CD4-positive, alpha-beta T cell treated with Interleukin-12 subunit alpha and Interleukin-12 subunit beta, for 1 hour (primary cell): ENCODE measurements at places on chromosomes 1 and 21.

GRCh38 chr1:171635661-171636060, 13.6 kb downstream of the MYOCOS start:
- DNase-seq = no peak

DNA sequence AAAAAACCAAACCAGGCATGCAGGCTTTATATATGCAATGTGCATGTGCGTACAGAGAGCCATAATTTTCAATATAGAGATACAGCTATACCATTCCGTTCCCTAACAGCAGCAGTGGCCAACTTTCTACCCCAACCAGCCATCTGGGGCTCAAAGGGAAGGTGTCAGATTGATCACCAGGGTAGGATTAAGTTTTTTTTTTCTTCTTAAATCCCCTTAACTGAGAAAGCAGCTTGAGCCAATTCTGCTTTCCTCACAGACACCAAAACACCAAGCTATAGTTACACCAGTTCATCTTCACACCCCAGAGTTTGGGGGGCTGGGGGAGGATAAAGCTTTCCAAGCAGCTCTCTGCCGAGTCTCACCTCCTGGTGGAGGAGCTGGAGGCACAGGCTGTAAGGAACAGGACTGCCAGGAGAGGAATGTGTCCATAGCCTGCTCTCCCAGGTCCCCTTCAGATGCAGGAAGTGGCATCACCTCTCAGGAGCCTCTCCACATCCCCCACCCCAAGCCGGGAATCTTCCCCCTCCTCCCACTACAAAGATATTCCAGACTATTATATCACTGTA, 87.9 kb downstream of the SSBP3 start:
- DNase-seq = no peak

GRCh38 chr1:106995970-106996369, 60.5 kb upstream of the PRMT6 start:
- no peak for DNase-seq

DNA sequence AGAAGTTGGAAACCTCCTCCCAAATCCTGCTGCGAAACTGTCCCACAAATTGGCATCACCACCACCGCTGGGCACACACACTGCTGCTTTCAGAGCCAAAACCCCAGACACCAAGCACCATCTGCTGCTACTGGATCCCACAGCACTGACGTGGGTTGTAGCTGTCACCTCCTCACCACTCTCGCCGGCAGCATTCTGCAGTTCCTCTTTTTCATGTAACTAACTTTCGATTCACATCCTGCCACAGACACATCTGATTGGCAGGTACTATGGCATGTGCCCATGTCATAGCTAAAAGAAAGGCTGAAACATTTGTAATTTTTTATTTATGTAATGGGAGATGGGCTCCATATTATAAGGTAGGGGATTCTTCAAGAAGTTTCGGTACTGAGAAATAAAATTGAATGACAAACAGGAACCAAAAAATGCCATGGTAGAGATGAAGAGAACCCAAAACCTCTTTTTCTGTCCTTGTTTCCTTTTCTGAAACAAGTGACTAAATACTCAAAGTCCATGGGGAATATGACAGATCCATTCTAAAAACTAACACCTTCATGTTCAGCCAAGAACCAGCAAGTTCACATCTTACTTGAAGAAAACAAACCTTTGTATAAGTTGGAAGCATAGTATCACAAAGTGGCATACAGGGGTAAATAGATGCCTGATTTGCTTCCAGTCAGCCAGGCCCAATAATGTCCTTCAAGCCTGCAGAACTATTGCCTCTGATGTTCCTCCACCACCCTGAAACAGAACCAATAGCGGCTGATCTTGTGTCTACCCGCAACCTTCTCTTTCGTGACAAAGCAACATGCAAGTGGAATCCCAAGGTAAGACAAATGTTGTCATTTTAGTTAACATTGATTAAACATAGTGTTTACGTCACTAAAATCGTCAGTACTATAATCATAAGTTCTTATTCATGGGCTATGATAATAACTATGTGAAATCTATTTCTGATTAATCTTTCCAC, 26.6 kb upstream of the RGS13 start:
- DNase-seq = peak; percentile 75

- peak; percentile 78 for DNase-seq
Measured at GRCh38 chr1:229258031-229258756, 12.7 kb upstream of the RAB4A start.

DNA sequence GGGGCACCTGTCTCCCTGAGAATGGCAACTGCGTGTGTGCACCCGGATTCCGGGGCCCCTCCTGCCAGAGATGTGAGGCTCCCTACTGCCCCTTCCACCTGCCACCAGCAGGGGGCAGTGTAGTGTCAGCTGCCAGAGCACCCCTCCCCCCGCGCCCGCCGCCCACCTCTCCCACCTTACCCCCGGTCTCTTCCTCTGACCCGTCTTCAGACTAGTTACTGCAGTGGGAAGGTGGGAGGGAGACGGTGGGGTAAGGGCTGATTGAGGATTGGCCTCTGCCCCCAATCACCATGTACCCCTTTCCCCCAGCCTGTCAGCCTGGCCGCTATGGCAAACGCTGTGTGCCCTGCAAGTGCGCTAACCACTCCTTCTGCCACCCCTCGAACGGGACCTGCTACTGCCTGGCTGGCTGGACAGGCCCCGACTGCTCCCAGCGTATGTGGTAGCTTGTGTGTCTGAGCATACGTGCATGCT, 10.1 kb upstream of the LRRC71 start:
- peak; percentile 62 for DNase-seq

DNA sequence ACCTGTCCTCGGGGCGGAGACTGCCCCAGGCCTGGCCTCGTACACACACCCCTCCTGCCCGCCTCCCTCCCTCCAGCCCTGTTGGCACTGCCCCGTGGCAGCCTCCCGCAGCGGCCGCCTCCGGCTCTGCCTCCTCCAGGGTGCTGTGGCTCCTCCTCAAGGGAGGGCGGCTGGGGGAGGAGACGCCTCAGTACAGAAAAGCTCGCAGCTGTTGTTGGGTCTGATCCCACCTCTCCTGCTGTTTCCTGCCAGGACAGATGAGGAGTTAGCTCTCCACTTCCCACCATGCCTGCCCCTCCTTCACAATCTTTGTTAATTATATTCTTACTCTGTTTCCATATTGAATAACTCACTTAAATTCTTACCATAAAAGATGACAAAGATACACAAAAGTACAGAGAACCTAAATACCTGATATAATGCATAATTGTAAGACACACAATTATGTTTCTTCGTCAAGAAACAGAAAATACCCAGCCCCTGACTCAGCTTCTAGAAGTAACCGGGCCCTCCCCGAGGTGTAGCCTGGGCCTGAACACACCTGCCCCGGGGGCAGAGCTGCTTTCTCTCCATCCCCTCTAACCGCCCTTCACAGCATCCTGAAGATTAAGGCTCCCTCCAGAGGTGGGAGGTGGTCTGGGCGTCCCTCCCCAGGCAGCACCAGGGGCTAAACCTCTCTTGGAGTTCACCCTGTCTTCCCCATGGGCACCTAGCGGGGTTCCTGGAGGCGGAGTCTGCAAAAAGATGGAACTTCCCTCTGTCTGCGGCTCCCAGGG, 30.6 kb upstream of the COL6A1 start:
- no peak for DNase-seq

GRCh38 chr1:1156140-1157032, 17.3 kb upstream of the TTLL10 start:
- no peak for DNase-seq

DNA sequence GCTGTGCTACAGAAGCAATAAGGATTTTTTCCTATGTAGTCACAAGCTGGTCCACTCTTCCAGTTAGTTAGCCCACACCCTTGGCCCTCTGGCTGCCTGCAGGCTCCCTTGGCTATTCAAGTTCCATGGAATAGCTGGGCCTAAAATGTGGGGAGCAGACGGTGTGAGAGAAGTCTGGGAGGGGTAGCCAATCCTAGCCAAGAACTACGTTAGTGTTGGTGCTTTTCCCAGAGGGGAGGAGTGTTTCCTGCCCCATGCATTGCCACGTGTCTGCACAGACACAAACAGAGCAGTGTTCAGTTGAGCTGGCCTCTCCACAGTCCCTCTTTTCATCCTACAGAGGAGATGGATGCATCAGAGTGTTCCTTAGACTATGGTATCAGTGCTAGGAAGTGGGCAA, 59.0 kb upstream of the IPO9 start:
- no peak for DNase-seq

DNA sequence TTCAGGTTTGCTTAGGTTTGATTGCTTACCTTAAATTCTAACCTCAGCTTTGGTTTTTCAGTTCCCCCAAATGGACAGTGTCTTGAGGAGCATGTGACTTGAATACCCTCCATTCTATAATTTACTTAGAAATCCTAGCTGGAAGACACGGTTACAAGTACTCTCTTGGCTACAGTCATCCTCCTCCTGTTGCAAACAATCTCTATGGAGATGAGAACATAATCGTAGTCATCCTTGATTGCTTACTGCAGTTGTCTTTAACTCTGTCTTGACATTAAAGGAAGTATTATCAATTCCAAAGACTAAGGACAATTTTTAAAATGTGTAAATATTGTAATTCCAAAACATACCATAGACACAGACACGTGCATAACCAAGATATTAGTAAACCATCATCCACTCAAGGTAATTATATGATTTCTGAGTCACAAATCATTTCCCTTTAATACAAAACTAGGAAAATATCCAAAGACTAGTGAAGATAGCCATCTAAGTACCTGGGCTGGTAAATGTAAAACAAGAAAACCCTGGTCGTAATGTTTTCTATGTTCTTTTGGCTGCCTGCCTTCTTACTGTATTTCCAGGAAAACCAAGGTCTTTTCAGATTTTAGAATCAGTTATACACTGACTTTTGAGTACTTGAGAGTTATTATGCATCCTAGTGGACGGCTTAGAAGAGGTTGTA, 149.9 kb downstream of the CHRM3 start:
- no peak for DNase-seq

DNA sequence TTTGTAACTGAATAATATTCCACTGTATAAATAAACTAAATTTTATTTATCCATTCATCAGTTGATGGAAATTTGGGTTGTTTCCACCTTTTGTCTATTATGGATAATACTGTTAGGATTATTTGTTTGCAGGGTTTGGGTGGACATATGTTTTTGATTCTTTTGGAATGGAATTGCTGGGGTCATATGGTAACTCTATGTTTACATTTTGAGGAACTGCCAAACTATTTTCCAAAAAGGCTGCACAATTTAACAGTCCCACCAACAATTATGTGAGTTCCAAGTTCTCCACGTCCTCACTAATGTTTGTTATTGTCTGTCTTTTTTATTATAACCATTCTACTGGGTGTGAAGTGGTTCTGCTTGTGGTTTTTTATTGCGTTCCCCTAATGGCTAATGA, 4.3 kb upstream of the SERBP1 start:
- no peak for DNase-seq

DNA sequence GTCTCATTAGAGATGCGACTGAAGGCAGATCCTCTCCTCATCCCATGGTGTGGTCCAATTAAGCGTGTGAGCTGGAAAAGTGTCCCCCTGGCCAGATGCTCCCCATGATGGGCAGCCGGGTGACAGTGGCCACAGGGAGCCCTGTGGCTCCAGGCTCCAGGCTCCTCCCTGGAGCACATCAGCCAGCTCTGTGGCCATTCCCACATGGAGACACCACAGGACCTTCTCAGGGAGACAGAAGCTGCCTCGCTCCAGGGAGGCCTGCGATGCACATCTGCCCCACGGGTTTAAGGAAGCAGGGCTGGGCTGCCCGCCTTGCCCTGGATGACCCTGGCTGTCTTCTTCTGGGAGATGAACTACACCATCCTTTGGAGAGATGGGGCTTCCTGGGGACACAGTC, 99.9 kb upstream of the TLR5 start:
- DNase-seq = no peak

- no peak for DNase-seq
Measured at GRCh38 chr1:19028546-19029129, 72.2 kb upstream of the IFFO2 start.

DNA sequence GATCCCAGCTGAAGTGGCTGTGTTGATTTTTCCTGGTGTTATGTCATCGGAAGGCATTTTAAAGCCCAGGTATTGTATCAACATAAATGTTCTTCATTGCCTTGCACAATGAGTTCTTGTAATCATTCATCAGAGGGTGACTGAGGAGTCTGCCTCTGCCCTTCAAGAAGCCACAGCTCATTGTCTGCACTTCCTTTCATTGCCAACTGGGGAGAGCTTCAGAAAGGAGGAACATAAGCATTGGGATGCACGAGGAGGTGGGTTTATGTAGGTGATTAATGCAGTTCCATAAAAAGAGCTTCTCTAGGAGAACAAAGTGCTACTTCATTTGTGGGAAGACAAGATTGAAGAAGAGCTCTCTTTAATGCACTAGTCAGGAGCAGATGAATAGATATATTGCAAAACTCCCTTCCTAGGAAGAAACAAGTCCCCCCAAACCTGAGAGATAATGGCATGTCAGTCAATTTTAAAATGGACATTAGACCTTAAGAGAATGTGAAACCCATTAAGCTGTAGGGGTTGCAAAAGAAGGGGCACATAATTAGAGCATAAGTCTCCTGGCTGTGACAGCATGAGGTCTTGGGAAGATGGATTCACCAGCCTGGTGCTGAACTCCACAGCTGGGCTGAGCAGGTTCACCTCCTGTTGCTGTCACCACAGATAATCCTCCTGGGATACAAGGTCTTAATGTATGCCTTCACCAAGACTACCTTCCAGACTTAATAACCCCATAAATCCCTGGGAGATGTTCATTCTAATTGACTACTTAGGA, 124.6 kb downstream of the BACH1 start:
- DNase-seq = no peak
